Activated CD8-positive, alpha-beta memory T cell treated with anti-CD3 and anti-CD28 coated beads for 36 hours (primary cell): ENCODE measurements at places on chromosomes 11 and 22. TPM values are rescaled to one million over a fixed set of nuclear protein-coding genes. Genes with fewer than 3 reads are reported as not detected.

WEE1 gene
- 61.1 TPM for total RNA-seq

SLC6A5 gene
- not detected for total RNA-seq

OR8I2 gene
- total RNA-seq = not detected

GSTT2B gene
- not detected for total RNA-seq

HEPHL1 gene
- total RNA-seq = not detected

NCF4 gene
- 6.3 TPM for total RNA-seq

FAT3 gene
- total RNA-seq = not detected

CDC42EP2 gene
- total RNA-seq = 0.82 TPM

OLFML1 gene
- not detected for total RNA-seq

GAL gene
- 2.0 TPM for total RNA-seq

MYBPC3 gene
- total RNA-seq = not detected

ADORA2A gene
- 41.7 TPM for total RNA-seq

PDE3B gene
- total RNA-seq = 38.7 TPM

DMC1 gene
- total RNA-seq = 14.4 TPM

APOBEC3B gene
- total RNA-seq = 10.7 TPM

ZNRF3 gene
- 1.5 TPM for total RNA-seq

KCNA4 gene
- not detected for total RNA-seq

TRIM51 gene
- total RNA-seq = not detected

FGF4 gene
- total RNA-seq = not detected

ACRV1 gene
- total RNA-seq = not detected

F2 gene
- total RNA-seq = not detected

C11orf16 gene
- total RNA-seq = not detected

MARK2 gene
- total RNA-seq = 31.5 TPM

TRIM3 gene
- 5.4 TPM for total RNA-seq

CREBZF gene
- 41.8 TPM for total RNA-seq

TRIM77 gene
- not detected for total RNA-seq

AIFM3 gene
- total RNA-seq = not detected

OR2AT4 gene
- not detected for total RNA-seq

SIRT3 gene
- total RNA-seq = 13.5 TPM

OR51B5 gene
- not detected for total RNA-seq

RGL4 gene
- total RNA-seq = 7.1 TPM

IL18 gene
- not detected for total RNA-seq
